ENCODE measurements at places on chromosomes 7 and 10. TPM values are rescaled to one million over a fixed set of nuclear protein-coding genes. Genes with fewer than 3 reads are reported as not detected.

OR2A1 gene
- total RNA-seq = 0.06 TPM

TMEM213 gene
- not detected for total RNA-seq

GIMAP2 gene
- total RNA-seq = 97.7 TPM

PON1 gene
- total RNA-seq = not detected

GRCh38 chr7:72317341-72317740 is 94.8 kb downstream of the CALN1 start:
- H3K4me1 ChIP-seq = no peaks in the 10 kb centered on the region
- no peak overlapping the region for H3K27ac ChIP-seq
- no peaks in the 10 kb centered on the region for H3K36me3 ChIP-seq
- no peak overlapping the region for H3K4me3 ChIP-seq
- no peaks in the 10 kb centered on the region for H3K27me3 ChIP-seq

- peaks cover 9% of the 10 kb centered on the region for H3K27me3 ChIP-seq
- no peak overlapping the region for H3K27ac ChIP-seq
These were observed 156.2 kb upstream of the LAMB4 start for GRCh38 chr7:108286290-108286904.

- no peaks in the 10 kb centered on the region for H3K36me3 ChIP-seq
- no peak overlapping the region for H3K27ac ChIP-seq
- no peak for DNase-seq
- H3K4me1 ChIP-seq = no peaks in the 10 kb centered on the region
These were observed 39.5 kb upstream of the ANKRD1 start for GRCh38 chr10:90960355-90960814.

GRCh38 chr10:44395902-44396670 is 11.2 kb upstream of the CXCL12 start:
- no peak overlapping the region for H3K27ac ChIP-seq
- no peaks in the 10 kb centered on the region for H3K4me1 ChIP-seq
- peaks cover 7% of the 10 kb centered on the region for H3K27me3 ChIP-seq
- DNase-seq = peak; percentile 1
